ENCODE measurements at places on chromosomes 3 and 15. TPM values are rescaled to one million over a fixed set of nuclear protein-coding genes. Genes with fewer than 3 reads are reported as not detected.

DNA sequence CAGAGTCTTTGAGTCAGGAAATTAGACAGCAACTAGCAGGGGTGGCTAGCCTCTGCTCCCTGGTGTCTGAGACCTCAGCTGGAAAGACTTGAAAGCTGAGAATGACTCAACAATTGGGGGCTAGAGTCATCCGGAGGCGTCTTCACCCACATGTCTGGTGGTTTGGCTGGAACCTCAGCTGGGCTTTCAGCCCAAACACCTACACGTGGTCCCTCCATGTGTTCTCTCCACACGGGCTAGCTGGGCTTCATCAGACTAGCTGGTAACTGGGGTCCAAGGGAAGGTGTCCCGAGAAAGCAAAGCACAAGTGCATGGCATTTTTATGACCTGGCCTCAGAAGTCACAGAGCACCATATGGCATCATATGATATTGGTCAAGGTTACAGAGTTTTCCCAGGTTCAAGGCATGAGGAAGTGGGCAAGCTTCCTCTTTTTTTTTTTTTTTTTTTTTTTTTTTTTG lies 19.9 kb upstream of the ABHD2 start:
- DNase-seq, result peak; percentile 96

DNA sequence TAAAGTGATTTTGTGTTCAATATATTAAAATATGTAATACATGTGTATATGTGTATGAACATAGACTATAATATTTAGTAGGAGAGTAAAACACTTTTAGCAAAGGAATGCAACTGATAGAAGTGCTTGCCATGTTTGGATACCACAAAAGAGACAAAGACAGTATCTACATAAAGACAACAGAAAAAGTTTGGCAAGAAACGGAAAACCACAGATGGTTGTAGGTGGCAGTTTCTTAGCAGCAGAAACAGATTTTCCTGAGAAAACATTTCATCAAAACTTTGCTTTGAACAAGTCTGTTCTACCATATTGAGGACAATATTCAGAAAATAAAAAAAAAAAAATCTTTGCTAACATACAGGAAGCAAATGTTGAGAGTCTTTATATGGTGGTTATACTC lies 1560.4 kb upstream of the GBE1 start:
- DNase-seq, result peak; percentile 6

DNA sequence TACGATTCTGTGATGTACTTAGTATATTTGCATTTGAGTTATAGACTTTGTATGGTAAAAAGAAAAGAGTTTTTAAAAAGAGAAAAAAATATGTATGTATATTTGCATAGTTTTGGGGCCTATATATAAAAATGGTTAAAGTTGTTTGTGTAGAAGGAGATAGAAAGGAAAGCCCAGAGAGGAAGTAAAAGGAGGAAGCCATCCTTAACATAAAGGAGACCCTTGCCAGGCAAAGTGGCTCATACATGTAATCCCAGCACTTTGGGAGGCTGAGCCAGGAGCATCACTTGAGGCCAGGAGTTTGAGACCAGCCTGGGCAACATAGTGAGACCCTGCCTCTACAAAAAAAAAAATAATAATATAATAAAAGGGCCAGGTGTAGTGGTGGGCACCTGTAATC lies 8.4 kb downstream of the SNAP23 start:
- DNase-seq, result no peak

DNA sequence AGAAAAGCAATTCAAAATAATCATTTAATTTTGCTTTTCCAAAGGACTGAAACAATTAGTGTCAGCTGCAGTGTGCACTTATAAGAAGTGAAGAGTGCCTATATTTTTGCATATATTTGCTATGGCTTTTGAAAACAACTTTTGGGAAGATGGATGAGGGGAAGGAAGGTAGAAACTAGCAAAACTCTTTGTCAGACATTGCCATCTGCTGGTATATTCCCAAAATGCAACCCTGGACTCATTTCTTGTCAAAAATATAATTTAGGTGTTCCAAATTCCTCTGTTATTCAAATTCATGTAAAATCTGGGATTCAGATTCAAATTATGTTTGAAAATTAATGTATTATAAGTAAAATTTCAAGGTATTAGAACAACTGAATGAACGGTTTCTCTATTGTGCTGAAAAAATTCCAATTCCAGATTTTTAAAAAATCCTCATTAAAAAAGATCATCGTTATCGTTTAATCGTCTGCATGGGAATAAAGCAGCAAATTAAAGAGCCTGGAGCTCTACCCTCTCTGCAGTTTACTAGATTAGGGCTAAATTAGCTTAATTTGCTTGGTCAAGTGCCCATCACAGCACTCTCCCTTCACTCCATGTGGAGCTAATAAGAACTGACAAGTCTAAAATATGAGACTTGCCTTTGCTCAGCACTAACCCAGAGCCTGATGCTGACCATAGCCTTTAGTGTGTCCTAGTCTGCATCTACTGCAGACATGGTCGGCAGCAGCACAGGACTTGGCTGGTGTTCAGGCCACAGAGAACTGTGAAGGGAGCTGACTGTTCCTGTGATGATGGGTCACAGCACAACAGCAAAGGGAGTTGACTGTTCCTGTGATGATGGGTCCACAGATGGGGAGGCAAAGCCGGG lies 67.9 kb upstream of the MITF start:
- peak; percentile 47 for DNase-seq

DNA sequence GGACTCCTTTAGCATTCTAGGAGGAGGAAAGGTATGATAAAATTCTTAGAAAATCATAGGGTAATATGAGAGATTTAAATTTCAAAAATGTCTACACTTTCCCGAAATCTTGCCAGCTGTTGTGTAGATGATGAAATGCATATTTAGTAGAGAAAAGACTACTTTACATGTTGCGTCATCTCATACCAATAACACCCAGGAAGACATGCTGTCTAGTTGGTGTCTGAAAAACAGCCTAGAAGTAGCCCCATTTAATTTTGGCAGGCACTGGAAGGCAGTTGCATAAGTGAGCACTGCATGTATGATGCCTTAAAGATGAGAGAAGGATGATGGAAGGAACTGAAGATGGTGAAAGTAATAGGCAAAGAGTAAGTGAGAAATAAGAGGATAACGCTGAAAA lies 310.5 kb upstream of the TPM1 start:
- no peak for DNase-seq

GRCh38 chr15:41878355-41878699 lies 15.5 kb downstream of the SPTBN5 start:
- no peak for DNase-seq

DNA sequence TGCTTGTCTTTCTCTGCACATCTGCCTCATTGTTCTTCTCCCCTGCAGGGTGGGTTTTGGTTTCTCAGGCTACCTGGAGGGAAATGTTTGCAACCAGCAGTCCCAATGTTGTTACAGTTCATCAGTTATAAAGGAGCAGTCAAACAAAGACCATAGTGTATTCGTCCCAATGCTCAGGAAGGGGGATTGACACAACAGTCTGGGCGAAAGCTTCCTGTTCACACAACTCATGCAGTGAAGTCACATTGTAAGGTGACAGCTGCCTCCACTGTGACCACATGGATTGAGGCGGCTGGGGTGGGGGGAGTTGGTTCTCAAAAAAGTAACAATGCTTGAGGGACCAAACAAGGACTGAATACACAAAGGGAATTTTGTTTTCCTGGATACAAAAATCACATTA lies 28.8 kb upstream of the TF start:
- DNase-seq, result no peak

- DNase-seq, result no peak
Measured at GRCh38 chr3:31710123-31710803, 177.5 kb downstream of the STT3B start.

DNA sequence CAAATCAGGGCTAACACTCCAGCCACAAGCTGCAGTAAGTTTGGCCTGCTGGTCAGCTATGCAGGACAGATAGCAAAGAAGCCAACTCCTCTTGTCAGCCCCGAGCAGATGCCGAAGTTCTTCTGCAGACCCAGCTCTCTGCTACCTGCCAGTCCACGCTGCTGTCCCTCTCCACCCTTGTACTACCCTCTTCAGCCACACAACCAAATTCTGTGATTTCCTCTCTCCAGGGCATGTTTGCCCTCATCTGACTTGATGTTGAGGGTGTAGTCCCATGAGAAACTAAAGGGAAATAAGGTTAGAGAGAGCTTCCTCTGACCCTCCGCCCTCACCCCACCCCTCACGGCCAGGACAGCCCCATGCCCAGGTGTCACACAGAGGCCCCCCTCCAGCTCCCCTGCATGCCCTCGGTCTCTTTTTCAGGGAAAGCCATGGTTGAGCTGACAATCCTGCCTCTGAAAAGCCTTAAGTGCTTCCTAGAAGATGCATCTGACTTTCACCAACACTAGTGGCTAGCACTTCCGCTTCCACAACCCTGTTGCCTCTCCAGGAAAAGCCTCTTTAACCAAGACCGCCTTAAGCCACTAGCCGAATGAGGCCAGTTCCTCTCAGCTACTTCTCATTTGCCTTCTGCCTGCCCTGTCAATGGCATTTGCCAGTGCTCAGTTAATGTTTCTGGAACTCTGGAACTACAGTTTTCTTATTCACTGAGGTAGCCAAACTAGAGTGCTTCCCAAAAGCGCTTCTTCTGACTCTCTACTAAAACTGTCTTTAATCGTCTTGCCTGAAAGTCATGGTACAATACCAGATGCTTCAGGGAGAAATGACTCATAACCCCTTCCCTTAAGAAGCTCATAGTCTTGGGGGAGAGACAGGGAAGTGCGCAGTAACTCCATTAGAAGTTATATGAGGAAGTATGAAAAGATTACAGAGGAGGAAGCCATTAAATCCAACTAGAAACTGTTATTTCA lies 300.4 kb upstream of the STT3B start:
- DNase-seq, result peak; percentile 45

DNA sequence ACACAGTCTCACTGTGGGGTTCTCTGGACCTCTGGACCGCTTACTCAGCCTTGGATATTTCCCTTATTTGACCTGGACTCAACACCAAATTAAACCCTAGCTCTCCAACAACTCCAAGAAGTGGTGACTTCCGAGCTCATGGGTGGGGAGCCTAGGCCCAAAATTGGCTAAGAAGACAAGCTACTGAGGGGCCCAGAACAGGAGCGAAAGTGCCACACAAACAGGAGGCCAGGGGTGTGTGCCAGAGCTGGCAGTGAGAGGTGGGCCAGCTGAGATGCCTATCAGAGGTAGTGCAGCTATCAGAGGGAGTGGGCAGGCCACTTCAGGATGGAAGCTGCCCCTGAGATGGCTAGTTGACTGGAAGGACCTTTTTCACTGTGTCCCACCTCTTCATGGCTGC lies 151.1 kb upstream of the PRR20G start:
- no peak for DNase-seq

DNA sequence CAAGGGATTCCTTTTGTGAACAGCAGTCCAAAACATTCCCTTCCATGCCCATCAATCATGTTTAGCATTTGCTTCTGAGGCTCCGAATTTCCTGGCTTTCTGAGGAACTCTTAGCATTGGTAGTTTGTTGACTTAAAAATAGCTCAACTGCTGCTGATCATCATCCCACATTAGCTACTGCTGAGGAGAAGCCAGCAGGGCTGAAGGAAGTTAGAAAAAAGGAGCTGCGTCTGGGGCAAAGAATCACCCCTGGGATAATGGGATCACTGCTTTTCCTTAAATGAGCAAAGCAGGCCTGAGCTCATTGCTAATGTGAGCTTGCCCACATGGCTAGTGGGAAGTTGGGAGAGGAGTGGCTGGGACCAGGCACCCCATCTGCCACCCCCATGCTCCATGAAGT lies 39.8 kb downstream of the CYP19A1 start:
- DNase-seq, result no peak

- no peak for DNase-seq
Measured at GRCh38 chr15:41996921-41997592, 23.8 kb downstream of the PLA2G4E start.

DNA sequence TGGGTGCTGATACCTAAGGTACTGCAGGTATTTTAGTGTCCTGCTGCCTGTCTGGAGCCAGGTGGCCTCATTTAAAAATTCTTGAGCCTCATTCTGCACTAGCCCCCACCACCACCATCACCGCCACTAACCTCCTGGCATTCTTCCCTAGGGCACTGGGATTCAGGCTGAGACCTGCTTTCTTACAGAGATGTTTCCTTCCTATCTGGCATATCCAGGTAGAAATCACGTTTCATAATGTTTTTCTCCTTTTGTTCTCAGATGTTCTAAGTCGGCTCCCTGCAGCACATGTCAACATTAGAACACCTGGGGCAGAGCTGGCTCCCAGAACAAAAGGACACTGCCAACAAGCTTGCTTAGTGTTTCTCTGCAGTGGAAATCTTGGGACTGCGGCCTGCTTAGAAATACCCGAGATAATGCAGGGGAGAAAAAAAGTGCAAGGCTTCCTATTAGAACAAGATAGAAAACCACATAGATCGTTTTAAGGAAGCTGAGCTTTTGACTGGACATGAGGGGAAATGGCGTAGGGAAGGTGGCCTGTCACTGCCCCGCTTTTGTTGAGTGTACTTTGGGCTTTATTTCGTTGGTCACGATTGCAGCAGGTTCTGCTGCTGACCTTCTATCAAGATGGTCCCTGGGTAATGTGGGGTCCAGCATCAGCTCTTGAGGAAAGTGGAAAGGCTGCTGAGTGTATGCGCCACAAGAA lies 59.6 kb upstream of the PPARG start:
- no peak for DNase-seq

DNA sequence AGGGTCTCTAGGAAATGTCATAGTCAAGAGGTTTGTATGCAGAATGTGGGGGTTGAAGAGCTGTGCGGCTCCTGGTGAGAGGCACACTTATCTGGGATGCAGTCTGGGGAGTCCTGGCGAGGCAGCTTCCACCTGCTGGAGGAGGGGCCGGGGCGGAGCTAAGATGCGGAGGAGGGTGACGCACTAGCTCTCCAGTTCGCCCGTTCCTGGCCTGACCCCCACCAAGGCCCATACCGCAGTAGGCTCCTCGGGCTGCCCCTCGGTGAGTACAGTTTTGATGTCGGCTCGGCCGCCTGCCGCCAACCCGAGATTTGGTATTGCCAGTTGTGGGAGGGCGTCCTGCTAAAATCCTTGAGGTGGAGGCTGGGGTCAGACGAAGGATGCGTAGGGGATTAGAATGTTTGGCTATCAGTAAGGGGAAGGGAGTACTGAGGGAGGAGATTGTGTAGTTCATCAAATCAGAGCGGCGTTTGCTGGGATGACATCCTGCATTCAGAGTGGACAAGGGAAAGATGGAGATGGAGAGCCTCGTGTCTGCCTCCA lies at the start of gene SCG5:
Gene SCG5, plus strand, starts transcription at position 194 of the 543 bp plus-strand sequence. CDS start 1,883 bp downstream, outside the sequence.
- DNase-seq, result peak; percentile 68

Gene ARL8B
- total RNA-seq, result 40.9 TPM

Gene ARMC8
- total RNA-seq, result 47.9 TPM

Gene LRRIQ4
- not detected for total RNA-seq

Gene GXYLT2
- total RNA-seq, result 7.7 TPM

Gene XYLB
- total RNA-seq, result 2.2 TPM

Gene CIDEC
- not detected for total RNA-seq

Gene CLDN18
- not detected for total RNA-seq

Gene FILIP1L
- 43.2 TPM for total RNA-seq

Measured in M059J (cell line).